T-helper 2 cell treated with Interferon-gamma antibody and Interleukin-4, amounts not matched to agents 5 μg/mL and 100 μg/mL, for 36 hours (primary cell): ENCODE measurements at places on chromosomes 13 and 19.

DNA sequence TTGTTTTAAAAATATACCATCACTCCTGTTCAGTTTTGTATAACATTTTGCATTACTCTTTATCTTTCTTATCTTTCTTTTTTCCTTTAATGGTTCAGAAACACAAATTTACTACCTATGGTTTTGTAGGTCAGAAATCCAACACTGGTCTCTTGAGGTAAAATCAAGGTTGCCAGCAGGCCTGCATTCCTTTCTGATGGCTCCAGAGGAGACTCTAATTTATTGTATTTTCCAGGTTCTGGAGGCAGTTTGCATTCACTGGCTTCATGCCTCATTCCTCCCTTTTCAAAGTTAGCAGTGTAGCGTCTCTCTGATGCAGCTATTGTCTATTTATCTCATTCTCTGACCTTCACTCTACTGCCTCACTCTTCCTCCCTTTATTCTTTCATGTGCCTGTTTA is 767.4 kb downstream of the SLITRK6 start:
- DNase-seq, result no peak
- H3K27me3 ChIP-seq, result no peaks in the 10 kb centered on the region
- H3K27ac ChIP-seq, result no peak overlapping the region
- no peaks in the 10 kb centered on the region for H3K4me1 ChIP-seq
- H3K4me3 ChIP-seq, result no peak overlapping the region

GRCh38 chr19:43726736-43727592 is 11.1 kb downstream of the IRGC start:
- no peak for DNase-seq
- no peaks in the 10 kb centered on the region for H3K27me3 ChIP-seq
- no peak overlapping the region for H3K4me3 ChIP-seq
- peaks cover 22% of the 10 kb centered on the region for H3K36me3 ChIP-seq

- H3K27me3 ChIP-seq, result peaks cover 11% of the 10 kb centered on the region
- H3K27ac ChIP-seq, result no peak overlapping the region
- no peaks in the 10 kb centered on the region for H3K36me3 ChIP-seq
- H3K4me1 ChIP-seq, result peaks cover 20% of the 10 kb centered on the region
These were observed 20.2 kb upstream of the PNMA8B start for GRCh38 chr19:46515879-46516350.

- H3K27ac ChIP-seq, result peak overlapping the region; percentile 63
- no peaks in the 10 kb centered on the region for H3K27me3 ChIP-seq
- no peak for DNase-seq
- peaks cover 2% of the 10 kb centered on the region for H3K36me3 ChIP-seq
These were observed 11.4 kb downstream of the AKT2 start for GRCh38 chr19:40273469-40274360.

- no peaks in the 10 kb centered on the region for H3K27me3 ChIP-seq
- H3K4me3 ChIP-seq, result no peak overlapping the region
- H3K4me1 ChIP-seq, result no peaks in the 10 kb centered on the region
- H3K27ac ChIP-seq, result no peak overlapping the region
These were observed 387.1 kb upstream of the SGCG start for GRCh38 chr13:22793598-22794134.

GRCh38 chr19:54315956-54316355 is 3.0 kb upstream of the LILRA5 start:
- no peak for DNase-seq
- H3K4me1 ChIP-seq, result peaks cover 1% of the 10 kb centered on the region
- no peaks in the 10 kb centered on the region for H3K36me3 ChIP-seq
- H3K27ac ChIP-seq, result no peak overlapping the region
- H3K4me3 ChIP-seq, result no peak overlapping the region

DNA sequence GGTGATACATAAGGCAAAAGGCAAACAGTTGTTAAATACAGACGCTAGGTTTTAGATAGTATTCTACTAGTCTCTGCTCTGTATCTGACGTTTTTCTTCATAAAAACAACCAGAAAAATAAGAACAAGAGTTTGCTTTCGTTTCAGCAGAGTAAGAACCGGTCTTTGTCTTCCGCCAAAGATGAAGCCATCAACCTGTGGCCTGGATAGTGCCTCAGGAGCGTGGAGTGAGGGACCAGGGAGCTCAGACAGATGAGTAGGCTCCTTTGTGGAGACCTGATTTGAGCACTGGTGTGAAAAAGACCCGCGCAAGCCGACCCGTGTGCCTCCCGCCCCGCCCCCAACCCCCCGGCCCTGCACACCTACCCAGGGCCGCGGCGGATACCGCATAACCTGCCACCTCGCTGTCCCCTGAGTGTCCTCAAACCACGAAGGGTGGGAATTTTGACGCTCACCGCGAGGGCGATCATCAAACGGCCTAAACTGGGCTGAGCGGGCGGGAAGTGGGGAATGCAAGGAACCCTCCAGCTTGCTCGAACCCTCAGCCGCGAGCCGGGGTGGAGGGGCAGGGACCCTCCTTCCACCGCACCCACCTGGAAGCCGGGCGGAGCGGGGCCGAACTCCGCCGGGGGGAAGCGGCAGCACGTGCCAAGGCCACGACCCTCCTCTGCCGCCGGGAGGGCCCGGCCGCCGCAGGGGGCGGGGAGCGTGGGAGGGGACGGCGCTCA is 866 bp upstream of the LMO7 start:
- no peak overlapping the region for H3K27ac ChIP-seq
- peak overlapping the region; percentile 54 for H3K4me3 ChIP-seq
- H3K36me3 ChIP-seq, result no peaks in the 10 kb centered on the region
- peaks cover 24% of the 10 kb centered on the region for H3K27me3 ChIP-seq
